PC-3 (cell line): ENCODE measurements at places on chromosomes 4 and X. TPM values are rescaled to one million over a fixed set of nuclear protein-coding genes. Genes with fewer than 3 reads are reported as not detected.

- no peak for DNase-seq
These were observed 96.2 kb upstream of the KLHL13 start for GRCh38 chrX:118212817-118213183.

GRCh38 chr4:171521726-171522125, 291.5 kb upstream of the GALNTL6 start:
- DNase-seq: no peak

DNA sequence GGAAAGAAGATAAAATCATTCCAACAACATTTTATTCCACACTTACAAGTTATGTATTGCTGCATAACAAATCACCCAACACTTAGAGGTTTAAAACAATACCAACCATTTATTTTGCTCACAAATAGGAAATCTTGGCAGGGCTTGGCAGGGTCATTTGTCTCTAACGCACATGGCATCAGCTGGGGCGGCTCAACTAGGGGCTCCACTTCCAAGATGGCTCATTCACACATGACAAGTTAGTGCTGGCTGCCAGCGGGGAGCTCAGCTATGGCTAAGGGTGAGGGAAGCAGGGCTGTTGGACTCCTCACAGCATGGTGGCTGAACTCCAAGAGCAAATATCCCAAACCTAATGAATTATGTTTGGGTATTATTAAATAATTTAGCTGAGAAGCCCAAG, 377.0 kb downstream of the ZNF674 start:
- DNase-seq: no peak

GRCh38 chr4:6916587-6917460, 7.2 kb downstream of the TBC1D14 start:
- no peak for DNase-seq

DNA sequence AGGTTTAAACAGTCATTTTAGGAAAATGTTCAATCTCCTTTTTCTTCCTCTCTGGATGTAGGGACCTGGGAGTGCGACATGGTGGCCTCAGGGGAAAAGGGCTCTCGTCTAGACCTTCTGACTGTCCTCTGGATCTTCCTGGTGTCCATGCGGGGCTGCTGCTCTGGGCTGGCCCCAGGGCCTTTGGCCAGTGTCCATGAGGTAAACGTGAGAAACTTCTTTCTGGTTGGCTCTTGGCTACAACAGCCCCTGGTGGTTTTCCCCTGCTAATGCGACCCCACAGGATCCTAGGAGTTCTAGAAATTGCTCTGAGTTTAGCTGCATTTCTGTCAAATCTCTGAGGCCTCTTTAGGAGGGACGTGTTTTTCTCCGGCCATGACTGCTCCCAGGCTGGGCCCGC, 85.7 kb downstream of the MFAP3L start:
- no peak for DNase-seq

GRCh38 chrX:65034668-65035445, 58.6 kb upstream of the ZC4H2 start:
- DNase-seq: peak; percentile 82

The GLOD5 gene
- total RNA-seq: not detected in 2 replicates
